NCI-H2029 treated with DMSO at 0.1 percent for 48 hours (cell line): ENCODE measurements at places on chromosomes 7 and 10.

DNA sequence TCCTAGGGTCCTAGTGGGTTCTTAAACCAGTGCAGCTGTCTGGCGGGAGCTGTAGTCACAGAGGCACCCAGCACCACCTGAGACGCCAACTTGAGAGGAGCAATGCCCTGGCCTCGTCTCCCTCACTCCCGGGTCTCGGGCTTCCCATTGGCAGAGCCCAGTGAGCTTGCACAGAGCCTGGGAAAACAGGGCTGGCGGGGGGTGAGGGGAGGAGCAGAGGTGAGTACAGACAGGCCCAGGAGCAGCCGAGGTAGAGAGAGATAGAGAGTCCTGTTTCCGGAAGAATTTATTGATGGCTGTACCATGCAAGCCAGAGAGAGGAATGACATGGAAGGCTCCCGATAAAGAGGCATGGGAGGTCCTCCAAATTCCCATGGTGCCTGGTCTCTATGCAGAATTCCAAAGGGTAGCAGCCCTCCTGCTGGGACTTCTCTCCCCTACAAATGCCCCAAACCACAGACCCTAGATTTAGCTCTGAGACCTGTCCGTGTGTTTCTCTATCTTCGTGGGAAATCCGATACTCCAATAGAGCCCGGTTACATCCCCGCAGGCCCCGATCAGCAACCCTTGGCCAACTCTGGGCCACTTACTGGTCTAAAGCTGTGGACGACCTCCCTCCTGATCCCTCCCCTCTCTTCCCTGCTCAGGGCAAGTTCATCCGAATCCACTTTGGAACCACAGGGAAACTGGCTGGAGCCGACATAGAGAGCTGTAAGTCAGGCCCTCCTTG lies 20.3 kb upstream of the MYH16 start:
- DNase-seq = no peak

- no peak for DNase-seq
Observed at GRCh38 chr10:78900715-78901430, 167.9 kb upstream of the ZMIZ1 start.

DNA sequence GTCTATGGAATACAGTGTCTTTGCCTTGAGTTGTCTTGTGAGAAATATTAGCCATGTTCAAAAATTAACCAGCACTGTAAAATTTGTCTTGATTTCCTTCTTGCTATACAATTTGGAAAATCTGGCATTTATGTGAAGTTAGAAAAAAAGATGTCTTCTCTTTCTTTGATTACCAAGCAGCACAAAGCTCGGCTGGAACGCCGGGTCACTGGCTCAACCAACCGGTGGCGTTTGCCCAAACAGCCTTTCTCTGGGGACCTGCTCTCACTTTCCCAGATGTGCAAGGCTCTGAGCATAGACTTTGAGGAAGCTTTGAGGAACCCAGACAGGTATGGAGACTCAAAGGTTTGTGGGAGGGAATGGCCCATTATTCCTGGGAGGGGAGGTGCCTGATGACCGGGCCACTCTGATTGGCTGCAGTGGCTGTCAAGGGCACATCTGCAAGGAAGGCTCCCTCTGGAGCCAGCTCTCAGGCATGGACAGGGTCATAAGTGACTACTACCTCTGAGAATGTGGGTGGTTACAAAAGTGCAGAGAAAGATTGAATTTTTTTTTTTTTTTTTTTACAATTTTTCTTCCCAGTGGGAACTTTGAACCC lies 5.6 kb downstream of the BTBD16 start:
- DNase-seq = no peak

DNA sequence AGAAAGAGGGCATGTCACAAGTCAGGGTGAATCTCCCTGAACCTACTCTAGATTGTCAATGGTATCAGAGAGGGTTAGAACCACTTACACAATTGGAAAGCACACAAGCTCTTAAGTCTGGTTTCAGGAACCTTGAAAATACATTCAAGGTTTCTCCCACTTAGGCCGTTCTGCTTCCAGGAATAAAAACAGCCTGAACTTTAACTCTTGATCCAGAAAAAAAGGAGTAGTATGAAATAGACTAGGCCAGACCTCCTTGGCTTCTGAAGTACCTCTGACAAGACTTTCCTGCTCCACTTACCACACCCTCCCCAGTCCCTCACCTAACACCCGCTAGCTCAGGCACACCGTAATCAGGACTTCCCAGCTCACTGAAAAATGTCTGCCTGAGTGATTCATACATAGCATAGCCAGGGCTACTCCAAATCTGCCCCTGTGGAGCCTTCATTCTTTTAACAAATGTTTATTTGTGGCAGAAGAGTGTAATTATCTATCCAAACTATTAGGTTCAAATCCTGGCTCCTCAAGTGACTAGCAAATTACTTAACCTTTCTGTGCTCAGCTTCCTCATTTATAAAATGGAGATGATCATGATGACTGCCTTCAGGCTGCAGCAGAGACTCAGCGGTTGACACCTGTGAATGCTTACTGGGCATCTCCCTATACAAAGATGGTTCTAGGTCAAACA lies 30.3 kb upstream of the IL6 start:
- DNase-seq = no peak

- no peak for DNase-seq
Observed at GRCh38 chr7:30775992-30776391, 4.8 kb downstream of the MINDY4 start.

DNA sequence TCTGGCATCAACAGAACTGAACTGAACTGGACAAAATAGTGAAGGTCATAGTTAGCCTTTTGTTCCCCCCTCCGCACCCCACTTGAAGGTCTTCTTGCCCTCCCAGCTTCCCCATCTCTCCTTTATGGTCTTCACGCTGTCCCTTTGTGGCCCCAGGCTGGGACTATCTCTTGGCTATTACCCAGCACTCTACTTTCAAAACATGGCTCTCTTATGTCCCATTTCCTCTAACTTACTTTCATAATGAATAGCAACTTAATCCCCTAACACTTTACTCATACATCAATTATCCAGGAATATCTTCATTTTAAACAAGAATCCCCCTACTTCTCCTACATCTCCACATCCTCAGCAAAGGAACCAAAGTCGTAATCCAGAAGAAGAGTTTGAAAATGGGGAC lies 135.3 kb upstream of the ITGB1 start:
- DNase-seq = no peak

GRCh38 chr7:13603661-13604060 lies 385.8 kb downstream of the ETV1 start:
- no peak for DNase-seq

GRCh38 chr10:62632071-62632809 lies 172.3 kb upstream of the ADO start:
- no peak for DNase-seq

DNA sequence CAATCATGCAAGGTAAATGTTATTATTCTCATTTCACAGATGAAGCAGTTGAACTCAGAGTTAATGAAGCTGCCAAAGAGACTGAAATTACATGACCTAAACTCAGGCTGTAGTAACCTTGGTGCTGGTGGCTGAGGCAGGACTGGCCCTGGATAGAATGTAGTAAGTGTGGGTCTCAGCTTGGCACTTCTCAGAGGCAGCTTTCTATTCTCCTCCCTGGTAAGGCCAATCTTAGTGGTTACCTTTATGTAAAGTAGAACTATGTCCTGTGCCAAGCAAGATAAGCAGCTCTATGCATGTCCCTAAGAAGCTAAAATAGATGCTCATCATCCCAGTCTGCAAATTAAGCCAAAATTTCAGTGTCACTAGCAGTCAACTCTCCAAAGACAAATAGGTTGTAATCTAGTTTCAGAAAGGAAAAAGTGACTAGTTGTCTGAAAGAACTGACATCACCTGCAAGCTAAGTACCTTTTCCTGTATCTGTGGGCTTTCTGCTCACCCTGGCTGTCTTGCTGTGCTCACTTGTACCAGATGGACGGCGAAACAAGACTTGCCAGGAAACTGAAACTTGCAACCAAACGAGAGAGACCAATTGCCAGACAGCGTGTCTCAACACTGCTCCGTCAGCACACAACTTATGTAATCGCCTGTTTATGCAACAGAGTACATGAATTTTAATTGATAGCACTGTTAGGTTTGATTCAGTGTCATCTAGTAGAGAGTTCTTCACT lies 43.7 kb downstream of the CH25H start:
- no peak for DNase-seq

DNA sequence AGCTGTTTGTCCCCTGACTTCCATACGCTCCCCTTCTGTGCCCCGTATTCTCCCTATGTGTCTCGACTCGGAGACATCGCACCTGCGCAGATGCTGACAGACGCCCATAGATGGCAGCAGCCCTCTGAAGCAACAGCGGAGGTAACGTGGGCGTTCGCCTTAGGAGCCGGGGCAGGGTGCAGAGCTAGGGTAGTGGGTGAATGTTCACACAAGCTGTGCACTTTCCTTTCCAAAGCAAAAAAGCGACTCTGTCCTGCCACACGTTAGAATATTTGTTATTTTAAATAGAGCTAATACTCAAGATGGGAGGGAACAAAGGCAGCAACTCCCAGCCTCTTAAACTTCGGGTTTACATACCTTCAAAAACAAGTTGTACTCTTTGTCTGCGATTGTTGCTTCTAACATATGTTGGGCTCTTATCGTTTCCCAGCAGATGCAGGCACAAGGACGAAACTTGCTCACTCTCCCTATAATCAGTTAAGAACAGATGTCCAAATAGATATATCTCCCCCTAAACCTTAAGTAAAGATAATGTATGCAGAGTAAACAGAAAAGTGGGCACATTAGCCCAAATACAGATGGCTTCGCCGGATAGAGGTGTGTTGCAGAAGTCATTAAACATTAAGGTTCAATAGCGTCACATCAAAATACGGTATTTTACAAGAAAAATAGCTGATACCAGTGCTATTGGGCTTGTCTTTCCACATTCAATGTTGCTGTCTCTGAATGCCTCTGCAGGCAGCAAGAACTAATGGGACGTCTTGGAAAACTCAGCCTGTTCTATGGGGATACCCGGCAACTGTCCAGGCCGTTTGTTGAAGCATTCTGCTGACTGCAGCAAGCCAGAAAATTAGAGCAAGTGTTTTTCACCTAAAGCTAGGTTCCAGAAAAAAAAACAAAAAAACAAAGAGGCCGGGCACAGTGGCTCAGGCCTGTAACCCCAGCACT lies 340.3 kb upstream of the PRKCQ start:
- no peak for DNase-seq

DNA sequence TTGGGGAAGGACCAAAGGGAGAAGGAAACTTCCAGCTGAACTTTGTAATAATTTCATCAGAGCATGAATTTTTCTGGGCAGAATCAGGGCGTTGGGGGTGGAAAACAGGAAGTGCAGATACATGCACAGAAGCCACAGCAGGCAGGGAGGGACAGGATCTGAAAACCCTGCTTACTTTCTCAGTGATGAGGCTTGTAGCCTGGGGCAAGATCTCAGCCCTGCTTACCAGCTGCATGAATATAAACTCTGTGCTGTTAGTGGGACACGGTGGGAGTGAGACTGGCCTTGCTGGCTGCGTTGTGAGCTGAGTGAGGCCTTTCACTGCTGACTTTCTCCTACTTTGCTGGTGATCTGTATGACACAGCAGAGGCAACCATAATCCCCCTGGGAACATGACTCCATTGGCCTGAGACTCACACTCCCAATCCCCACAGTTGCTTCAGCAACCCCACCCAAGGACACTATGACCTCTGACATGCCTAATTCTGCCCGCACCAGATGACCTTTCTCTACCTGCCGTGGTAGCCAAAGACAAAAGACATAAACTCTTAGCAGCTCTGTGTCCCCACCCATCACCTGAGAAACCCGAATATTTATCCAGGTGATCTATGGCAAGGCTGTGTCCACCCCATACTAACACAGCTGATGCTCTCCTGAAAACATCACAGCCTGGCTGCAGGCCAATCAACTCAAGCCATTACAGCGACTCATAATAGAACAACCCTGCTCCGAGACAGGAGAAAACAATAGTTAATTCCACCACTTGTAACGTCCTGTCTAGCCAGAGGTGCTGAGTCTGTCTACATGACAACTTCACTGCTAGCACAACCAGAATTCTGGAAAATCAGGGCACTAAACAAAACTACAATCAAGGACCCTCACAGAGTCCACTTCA lies 190.7 kb upstream of the CHRM2 start:
- DNase-seq = no peak

GRCh38 chr7:34038816-34039470 lies 133.6 kb downstream of the BMPER start:
- no peak for DNase-seq

DNA sequence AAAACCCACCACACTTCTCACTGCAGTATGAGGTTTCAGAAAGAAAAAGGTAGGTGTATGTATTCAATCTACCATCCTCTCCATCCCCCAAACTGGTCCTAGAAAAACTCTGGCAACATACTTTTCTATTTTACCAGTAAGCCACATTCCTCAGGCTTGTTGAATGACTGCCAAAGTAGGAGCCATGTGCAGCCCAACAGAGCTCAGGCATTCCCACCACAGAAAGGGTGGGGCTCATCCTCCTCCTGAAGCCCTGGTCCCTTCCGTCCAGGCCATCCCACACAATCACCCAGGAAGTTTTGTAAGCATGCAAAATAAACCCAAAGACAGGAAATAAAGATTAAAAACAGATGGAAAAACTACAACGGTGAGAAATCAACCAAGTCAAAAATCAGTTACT lies 57.2 kb downstream of the MAD1L1 start:
- no peak for DNase-seq

DNA sequence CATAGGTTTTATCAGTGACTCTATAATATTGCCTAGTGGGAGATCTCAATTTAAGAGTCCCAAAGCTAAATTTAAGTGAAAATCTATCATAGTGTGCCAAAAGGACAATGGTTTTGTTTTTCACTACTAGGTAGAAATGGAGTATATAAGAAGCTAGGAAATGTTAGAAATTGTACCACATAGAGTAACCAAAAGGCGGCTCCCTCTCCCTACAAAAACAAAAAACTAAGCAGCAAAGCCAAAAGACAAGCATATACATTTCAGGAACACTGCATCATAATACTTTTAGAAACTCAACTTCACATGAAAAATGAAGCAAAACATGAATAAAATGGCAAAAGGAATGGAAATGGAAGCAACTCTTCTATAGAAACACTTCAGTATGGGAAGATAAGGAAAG lies 271.6 kb downstream of the CACNA2D1 start:
- no peak for DNase-seq

GRCh38 chr7:51949726-51950644 lies 633.4 kb upstream of the COBL start:
- DNase-seq = no peak

DNA sequence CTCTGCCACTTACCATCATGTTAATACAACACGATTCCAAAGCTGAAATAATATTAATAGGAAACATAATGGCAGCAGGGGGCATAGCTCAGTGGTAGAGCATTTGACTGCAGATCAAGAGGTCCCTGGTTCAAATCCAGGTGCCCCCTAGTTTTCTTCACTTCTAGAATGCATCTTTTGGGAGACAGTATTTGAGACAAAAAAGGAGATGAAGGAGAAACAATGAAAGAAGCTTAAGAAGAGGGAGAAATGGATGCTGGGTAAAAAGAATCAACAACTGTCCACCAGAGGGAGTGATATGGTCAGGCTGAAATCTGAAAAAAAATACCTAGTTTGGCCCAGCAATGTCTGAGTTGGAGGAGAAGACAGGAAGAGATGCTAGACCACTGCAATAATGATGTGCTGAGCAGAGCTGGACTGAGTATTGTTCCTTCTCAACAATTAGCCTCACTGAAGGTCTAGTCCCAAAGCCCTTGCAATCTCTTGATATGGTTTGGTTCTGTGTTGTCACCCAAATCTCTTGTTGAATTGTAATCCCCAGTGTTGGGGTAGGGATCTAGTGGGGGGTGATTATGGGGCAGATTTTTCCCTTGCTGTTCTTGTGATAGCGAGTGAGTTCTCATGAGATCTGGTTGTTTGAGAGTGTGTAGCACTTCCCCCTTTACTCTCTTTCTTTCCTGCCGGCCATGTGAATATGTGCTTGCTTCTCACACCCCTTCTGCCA lies 48.3 kb downstream of the ZNF783 start:
- DNase-seq = peak; percentile 38
